ENCODE measurements at places on chromosomes 12 and 14.

DNA sequence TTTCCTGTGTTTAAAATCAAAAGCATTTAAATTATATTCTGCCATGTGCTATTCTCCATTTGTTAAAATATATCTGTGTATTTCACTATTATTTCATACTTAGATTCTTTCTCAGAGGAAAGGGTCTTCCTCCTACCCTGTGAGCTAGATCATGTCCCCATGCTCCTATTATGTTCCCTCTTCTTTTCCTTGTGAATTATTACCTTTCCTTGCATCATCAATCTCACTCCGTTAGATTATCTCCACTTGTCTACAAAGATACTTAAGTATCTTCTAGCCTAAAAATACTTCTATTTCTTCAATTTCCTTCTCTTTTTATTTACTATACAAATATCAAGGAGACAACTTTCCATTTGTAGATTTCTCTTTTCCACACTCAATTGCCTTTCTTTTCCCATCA is 146.5 kb downstream of the FOXG1 start:
- DNase-seq, result no peak

- DNase-seq, result no peak
Observed at GRCh38 chr14:58815794-58816193, 178.0 kb downstream of the DACT1 start.

- DNase-seq, result no peak
Observed at GRCh38 chr12:82625523-82625922, 61.2 kb upstream of the TMTC2 start.

DNA sequence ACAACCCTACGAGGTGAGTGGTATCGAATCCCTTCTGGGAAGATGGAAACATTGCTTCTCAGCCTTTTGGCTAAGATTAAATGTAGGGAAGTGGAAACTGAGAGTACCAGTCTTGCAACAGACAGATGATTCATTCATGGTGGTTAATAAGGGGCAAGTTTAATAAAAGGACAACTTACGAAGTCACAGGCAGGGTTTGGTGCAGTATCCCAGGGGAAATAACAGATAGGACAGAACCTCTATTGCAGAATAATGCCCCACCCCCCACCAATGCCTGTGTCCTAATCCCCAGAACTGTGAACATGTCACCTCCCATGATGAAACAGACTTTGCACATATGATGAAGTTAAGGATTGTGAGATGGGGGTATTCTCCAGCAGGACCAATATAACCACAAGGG is 212.5 kb downstream of the TBX5 start:
- DNase-seq, result no peak

DNA sequence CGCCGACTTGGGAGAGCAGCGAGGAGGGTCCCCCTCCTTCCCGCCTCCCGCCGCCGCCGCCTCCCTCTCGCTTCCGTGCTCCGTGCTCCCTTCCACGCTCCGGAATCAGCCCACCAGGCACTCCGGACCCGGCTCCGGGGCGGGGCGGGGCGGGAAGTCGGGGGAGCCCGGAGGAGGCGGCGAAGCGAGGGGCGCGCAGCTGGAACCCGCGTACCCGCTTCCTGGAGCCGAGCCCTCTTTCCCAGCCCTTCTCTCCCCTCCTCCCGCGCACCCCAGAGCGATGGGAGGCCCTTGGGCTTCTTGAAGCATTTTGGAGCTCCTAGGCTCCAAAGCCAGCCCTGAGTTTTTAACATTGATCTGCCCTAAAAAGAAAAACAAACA is at the start of gene SYNDIG1L:
Gene SYNDIG1L (minus strand): TSS at position 9 of the 381 bp plus-strand sequence. CDS start 16,466 bp downstream, outside the sequence.
- DNase-seq, result no peak

GRCh38 chr14:90273532-90273931 is 17.2 kb downstream of the PSMC1 start:
- no peak for DNase-seq

- no peak for DNase-seq
Observed at GRCh38 chr12:32366714-32367113, 32.6 kb upstream of the FGD4 start.

DNA sequence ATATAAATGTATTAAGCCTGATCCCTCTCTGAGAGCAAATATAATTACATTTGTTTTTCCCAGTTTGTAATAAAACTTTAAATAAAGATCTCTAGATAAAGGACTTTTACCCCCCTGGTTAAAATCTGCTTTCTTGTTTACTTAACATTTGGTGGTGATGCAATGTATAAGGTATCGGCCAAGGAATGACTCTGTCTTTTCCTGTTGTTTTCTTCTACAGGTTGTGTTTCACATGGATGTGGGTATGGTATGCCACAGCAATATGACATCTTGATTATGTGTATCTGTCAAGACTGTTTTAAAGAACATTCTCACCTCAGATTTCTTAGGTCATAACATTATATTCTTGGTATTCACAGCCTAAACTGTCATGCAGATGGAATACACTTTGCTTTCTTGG is 210.6 kb upstream of the NOVA1 start:
- no peak for DNase-seq

- peak; percentile 17 for DNase-seq
Observed at GRCh38 chr14:88613552-88614010, 50.7 kb downstream of the ZC3H14 start.

GRCh38 chr12:39587225-39587624 is 32.4 kb downstream of the ABCD2 start:
- DNase-seq, result no peak

- DNase-seq, result no peak
Observed at GRCh38 chr12:109559200-109559505, 14.2 kb downstream of the MMAB start.

- no peak for DNase-seq
Observed at GRCh38 chr12:89105243-89105642, 247.1 kb downstream of the DUSP6 start.

DNA sequence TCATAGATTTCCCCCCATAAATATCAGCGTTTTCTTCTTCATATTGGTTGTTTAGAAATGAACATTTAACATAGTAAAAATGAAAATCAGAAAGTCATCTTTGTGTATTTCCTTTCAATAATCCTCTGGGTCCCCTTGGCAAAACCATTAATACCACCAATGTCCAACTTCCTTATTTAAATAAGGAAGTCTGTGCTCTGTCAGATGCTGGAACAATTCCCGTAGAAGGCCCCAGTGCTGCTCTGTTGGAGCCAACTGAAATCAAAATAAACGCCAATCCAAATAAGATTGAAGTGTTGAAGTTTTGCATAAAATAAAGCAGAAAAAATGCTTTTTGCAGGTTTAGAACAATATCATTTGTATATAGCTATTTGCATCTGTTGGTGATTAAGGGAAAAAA is 93.1 kb downstream of the PPM1H start:
- no peak for DNase-seq

GRCh38 chr14:99150236-99150635 is 121.8 kb downstream of the BCL11B start:
- no peak for DNase-seq

DNA sequence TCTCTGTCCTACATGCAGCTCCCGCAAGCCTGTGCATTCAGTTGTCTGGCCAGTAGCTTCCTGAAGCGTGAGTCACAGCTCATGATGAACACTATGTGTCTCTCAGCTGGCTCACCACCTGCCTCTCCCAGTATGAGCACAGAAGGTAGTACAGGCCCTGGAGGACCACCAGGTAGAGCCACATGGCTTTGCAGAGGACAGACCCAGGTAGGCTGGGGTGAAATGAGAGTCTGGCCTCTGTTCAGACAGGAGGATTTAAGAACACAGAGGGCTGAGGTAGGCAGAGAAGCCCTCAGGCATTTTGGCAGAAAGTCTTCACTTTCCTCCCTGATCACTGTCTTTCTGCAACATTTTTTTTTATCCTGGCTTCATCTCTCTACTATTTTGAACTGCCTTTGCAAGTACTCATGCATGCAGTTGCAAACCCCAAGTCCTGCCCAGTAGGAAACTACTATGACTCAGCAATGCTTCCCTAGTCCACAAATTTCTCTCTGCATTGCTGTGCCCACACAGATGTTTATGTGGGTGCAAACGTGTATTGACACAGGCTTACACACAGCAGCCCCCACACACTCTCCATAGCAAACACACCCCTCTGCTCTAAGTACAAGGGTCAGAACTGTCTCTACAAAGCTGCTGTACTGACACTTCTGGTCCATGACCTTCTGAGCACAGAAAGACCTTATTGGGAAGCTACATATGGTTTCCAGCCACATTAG is 7.2 kb upstream of the SDR9C7 start:
- no peak for DNase-seq

GRCh38 chr12:62793256-62794217 is 141.4 kb downstream of the PPM1H start:
- peak; percentile 75 for DNase-seq

DNA sequence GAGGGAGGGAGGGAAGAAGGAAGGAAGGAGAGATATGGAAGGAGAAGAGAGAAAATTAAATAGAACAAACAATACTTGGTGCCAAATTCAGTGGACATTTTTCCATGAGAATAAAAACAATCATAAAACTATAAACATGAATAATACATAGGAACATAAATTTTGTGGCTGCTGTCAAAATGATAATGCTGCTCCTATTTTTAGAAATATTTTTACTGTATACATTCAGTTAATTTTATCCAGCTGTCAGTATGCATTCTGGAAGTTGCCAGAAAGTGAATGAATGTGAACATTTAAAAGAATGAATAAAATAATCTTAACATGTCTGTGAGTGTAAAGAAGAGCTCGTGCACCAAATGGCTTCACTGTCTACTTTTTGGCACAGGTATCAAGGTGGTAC is 13.9 kb upstream of the PCED1B start:
- DNase-seq, result no peak

DNA sequence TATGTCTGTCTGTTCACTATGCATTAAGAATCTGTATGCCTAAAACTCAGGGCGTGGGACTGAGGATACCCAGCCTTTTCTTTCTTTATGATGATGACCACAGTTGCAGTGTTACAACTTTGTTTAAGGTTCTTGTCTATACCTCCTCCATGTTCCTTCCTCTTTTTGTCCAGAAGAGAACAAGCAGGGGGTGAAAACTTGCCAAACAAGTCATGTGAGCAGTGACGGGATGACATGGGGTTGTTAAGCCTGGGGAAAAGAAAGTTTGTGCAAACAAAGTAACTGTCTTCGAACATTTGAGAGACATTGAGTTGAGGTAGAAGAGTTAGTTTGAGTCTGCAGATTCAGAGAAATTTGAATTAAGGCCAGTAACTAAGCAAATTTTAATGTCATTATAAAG is 505.5 kb downstream of the NPAS3 start:
- DNase-seq, result no peak

DNA sequence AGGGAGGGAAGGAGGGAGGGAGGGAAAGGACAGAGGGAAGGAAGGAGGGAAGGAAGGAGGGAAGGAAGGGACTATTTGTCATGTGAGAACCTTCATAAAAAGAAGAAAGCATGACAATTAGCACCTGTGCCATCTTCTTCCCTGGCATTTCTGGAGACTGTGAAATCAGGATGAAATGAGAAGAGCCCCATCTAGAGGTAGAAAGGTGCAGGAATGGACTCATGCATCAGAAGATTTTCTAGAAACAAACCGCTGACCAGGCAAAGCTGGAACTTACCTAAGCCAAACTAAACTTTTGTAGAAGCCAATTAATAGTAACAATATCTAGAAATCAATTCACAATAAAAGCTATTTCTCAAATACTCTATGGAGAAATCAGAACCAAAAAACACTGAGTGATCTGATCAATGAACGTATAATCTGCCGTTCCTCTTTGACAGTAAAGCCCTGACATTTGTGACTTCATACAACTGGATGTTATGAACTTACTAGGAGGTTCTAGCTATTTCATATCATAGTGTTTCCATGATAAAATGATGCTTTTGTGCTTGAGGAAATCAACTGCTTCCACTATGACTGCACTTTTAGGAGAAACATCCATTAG is 24.4 kb upstream of the CRACR2A start:
- DNase-seq, result peak; percentile 51

DNA sequence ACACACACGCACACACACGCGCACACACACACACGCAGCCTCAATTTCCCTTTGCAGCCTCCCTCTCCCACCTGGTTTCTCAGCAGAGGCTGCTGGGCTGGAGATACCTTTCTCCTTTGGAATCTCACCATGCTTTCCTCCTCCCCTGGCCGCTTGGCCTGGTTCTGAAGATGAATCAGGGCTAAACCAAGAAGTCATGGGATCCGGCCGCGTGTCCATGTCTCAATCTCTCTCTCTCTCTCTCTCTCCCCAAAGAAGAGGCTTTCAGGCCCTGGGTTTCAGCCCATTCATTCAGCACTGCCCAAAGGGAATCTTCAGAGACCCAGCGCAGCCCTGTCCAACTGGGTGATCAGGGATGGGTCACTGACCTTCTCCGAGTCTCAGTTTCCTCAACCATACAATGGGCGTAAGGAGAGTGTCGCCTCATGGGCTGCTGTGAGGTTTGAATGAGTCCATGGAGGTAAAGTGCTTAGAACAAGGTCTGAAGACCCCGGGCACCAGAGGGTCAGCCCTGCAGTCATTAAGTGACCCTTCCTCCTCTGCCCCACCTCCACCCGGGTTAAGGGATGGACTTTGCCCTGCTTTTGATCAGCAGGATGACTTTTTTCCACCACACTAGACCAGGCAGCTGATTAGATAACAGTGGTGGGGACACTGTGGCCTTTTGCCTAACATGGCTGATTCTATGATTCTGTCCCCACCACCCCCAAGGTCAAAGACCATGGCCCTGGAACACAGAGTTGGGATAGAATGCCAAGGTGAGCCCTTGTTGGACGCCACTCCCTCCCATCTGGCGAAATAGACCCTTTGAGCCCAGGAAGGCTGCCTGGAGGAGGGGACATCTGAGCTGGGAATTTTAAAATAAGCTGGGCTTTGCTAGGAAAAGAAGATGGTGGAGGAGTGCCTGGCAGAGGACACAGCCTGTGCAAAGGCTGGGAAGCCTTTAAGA is 42.1 kb downstream of the SCARB1 start:
- DNase-seq, result no peak

DNA sequence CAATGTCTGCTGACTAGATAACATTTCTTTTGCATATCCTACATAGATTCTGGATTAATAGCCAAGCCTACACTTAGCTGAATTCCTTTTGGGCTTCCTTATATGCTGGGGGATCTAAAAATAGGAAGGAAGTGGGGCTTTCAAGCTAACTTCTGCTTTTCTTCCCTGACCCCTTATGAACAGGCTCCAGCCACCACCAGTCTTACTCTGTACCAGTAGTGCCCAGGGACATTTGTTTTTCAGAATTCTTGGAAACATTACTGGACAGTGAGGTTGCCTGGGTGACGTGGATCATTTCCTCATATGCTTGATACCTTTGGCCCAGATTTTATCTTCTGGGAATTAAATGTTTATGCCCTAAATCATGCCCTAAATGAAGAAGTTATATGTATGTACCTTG is 55.9 kb upstream of the SRRM4 start:
- DNase-seq, result no peak

GRCh38 chr14:100336618-100337530 is 13.7 kb downstream of the SLC25A47 start:
- DNase-seq, result peak; percentile 75

GRCh38 chr12:58204071-58204470 is 262.7 kb downstream of the ATP23 start:
- DNase-seq, result no peak

GRCh38 chr12:77352946-77353345 is 287.6 kb upstream of the E2F7 start:
- DNase-seq, result no peak

DNA sequence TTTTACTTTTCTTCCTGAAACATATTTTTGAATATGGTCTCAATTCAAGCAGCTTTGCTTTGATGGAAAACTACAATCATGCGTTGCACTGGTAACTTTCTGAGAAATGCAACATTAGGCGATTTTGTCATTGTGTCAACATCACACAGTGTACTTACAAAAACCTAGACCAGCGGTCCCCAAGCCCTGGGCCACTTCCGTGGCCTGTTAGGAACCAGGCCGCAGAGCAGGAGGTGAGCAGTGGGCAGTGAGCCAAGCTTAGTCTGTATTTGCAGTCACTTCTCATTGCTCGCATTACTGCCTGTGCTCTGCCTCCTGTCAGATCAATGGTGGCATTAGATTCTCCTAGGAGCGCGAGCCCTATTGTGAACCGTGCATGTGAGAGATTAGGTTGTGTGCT is 163.7 kb upstream of the NOVA1 start:
- no peak for DNase-seq
